Fibroblast of pulmonary artery (primary cell): ENCODE measurements at places on chromosomes 7 and 10.

DNA sequence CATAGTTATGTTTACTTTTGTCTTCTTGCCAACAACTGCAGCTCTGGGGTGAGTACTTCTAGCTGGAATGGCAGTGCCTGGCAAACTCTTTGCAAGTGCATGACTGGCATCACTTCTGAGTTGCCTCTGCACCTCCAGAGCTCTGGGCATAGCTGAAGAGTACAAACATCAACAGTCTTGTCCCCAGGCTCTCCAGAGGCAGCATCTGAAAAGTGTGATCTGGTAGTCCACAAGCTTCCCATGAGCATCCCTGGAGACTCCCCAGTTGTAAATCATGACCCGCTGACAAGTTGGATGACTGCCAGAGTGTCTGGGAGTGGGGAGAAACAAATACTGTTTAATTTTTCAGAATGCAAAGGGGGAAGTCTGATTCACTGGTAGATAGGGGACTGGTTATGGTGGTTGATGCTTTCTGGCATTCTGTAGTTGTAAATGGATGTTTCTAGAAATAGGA, 138.9 kb upstream of the CDK13 start:
- peak; percentile 33 for DNase-seq

DNA sequence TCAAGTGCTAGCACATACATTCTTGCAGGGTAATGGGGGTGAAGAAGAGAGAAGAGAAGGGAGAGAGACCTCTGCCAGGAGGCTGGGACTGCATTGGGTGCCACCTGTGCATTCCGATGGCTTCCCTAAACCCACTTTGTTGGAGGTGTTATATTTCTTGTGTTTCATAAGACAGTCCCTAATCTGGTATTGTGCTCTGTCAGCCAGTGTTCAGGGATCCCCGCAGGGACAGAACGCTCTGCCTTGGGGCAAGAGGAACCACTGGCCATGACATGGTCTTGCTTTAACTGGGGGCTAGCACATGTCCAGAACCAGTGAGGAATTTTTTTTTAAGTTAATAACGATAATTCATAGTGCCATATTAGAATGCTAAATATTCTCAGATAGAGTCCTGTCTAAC, 365.2 kb upstream of the GALNT17 start:
- no peak for DNase-seq

DNA sequence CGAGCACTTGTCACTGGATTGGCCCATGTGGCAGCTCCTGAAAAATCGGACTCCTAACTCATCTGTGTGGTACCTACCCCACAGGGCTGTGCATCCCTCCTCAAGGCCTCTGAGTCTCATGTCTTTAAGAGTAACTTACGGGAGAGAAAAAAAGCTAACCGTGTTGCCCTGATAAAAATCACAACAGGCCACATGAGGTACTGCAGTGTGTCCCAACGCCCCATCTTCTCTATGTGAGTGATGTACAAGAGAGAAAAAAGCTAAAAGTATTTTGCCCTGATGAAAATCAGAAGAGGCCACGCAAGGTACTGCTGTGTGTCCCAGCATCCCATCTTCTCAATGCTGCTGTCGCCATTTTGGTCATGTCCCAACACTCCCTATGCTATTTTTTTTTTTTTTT, 41.2 kb upstream of the ADRB1 start:
- no peak for DNase-seq

GRCh38 chr7:78510580-78511188, 712.1 kb downstream of the PHTF2 start:
- peak; percentile 53 for DNase-seq

- DNase-seq, result no peak
Observed at GRCh38 chr7:111919631-111920179, 286.5 kb downstream of the DOCK4 start.

- DNase-seq, result no peak
Observed at GRCh38 chr10:100911472-100911871, 1.3 kb upstream of the SLF2 start.

- no peak for DNase-seq
Observed at GRCh38 chr7:114295522-114295921, 119.1 kb upstream of the FOXP2 start.

DNA sequence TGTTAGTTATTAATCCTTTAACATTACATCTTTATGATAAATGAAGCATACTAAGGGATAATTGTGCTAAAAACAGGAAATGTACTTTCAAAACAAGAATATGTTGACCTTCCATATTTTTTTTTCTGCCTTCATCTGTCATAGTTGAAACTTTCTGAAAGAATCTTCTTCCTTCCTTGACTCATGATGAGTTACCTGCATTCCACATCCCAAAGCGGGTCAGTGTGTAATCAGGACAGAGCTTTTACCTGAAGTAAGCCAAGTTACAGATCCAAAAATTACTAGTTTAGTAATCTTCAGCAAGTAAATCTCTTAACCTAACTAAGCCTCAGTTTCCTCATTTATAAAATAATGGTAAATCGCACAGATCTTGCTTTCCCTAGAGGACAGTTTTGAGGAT, 13.4 kb upstream of the ARL4A start:
- DNase-seq, result no peak

- peak; percentile 7 for DNase-seq
Observed at GRCh38 chr7:46881507-46882127, 700.3 kb downstream of the TNS3 start.

GRCh38 chr10:71978476-71978875, 14.3 kb downstream of the CHST3 start:
- DNase-seq, result no peak

- DNase-seq, result no peak
Observed at GRCh38 chr7:119320316-119320715, 952.7 kb upstream of the KCND2 start.

- DNase-seq, result no peak
Observed at GRCh38 chr10:33271969-33272583, 62.4 kb downstream of the NRP1 start.

DNA sequence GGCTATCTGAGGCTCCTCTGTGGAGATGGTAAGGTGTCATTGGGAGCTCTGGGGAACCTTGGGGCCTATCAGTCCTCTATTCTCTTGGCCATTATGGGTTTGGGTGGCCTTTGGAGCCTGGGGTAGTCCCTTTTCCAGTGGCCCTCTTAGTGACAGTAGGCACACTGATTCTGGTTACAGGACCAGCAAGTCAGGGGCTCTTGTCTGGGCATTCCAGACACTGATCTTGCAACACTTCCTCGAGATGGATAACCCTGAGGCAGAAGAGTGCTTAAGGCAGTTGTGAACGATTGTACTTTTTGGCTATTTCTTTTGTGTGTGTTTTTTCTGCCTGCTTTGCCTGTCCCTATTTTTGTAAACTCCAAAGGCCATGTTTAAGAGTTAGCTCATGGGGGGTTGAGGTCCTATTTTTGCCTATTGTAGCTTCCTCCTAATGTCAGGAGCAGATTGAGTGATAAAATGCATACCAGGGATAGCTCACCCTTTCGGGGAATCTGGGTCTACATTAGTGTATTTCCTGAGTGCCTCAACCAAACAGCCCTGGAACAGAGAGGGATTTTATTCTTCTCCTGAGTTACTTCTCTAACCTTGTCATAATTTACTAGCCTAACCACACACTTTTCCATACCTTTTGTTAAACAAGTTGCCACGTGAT, 61.2 kb downstream of the PRKAR2B start:
- DNase-seq, result no peak

DNA sequence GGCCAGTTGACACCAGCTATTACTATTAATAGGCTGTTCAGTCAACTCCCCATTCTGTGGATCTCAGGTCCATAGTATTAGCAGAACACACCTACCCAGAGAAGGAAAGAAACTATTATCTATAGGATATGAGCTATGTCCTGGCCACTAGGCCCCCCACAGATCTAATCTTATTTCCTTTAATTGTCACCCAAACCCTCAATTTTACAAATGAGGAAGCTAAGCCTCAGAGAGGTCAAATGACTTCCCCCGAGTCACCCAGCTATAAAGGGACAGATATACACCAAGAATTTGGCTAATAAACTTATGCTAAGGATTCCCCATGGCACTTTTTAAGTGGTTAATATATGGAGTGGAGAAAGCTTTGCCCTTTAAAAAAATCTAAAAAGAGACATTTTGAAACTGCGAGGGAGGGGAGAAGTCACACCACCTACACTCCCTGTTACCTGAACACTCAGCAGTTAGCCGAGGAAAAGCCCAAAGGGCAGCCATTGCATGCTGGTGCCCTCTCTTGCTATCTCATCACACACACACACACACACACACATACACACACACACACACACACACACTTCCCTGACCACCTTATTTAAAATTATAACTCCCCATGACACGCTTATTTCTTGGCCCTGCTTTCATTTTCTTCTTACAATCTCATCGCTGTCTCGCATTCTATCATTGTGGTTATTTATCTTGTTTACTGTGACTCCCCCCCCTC, 157.0 kb upstream of the ADO start:
- no peak for DNase-seq

- no peak for DNase-seq
Observed at GRCh38 chr10:113986316-113986715, 57.4 kb upstream of the ADRB1 start.

DNA sequence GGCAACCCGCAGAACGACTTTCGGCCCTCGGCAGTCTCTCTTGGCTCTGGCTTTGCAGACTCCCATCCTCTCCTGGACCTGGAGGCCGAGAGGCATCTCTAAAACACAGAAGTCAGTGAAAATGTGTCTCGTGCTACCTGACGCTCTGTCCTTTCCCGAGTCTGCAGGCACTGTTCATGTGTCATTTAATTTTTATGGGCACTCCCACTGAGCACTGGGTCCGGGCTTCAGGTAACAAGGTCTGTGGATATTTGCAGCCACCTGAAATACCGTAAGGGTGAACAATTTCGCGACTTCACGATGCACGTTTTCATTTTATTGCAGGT, 96.8 kb downstream of the GLRX3 start:
- no peak for DNase-seq

DNA sequence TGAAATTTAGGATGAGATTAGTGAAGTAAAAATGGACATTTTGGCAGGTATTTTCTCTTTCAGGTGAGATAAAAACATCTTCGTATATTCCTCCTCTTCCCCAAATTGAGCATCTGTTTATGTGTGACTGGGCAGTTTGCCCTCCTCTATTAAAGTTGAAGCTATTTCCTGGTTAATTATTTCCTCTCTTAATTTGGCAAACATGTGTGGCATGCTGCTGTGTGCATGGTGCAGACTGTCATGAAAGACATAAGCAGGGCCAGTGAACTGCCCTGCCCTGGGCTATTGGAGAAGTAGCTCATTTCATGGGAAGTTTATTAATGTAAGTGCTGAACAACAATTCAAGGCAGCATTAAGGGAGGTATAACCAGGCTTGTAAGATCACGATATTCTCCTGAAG, 52.6 kb downstream of the EVX1 start:
- DNase-seq, result no peak

DNA sequence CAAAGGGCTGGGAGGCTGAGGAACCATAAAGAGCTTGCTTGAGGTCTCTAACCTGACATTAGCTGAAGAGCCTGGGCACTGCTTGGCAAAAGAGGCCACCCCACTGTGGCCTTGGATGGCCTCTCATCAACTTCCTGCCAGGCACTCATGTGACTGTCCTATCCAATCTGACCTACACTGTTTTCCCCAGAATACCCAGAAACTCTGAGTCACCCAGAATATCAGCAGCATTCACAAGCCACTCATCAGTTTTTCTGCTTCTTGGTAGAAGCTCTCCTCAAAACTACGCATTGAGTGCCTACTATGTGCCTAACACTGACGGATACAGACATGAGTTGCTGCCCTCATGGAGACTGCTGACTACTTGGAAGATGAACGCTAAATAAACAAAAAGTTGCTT, 4.1 kb upstream of the NT5C2 start:
- DNase-seq, result peak; percentile 76

DNA sequence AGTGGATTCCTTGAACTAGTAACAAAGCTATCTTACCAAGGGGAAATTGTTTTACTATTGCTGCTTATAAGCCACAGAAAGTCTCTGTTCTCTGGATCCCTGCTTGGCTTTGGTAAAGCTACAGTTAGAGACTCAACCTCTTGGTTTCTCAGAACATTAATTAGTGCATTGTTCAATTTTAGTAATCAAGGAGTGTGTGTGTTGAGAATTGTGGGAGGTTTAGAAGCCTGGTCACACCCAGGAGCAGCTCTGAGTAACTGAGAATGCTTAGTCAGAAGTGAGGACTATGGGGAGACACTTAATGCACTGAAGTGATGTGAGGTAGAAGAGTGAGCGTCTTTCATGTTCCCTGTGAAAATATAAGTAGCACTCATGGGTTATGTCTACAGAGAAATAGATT, 8.2 kb upstream of the ACTA2 start:
- no peak for DNase-seq

DNA sequence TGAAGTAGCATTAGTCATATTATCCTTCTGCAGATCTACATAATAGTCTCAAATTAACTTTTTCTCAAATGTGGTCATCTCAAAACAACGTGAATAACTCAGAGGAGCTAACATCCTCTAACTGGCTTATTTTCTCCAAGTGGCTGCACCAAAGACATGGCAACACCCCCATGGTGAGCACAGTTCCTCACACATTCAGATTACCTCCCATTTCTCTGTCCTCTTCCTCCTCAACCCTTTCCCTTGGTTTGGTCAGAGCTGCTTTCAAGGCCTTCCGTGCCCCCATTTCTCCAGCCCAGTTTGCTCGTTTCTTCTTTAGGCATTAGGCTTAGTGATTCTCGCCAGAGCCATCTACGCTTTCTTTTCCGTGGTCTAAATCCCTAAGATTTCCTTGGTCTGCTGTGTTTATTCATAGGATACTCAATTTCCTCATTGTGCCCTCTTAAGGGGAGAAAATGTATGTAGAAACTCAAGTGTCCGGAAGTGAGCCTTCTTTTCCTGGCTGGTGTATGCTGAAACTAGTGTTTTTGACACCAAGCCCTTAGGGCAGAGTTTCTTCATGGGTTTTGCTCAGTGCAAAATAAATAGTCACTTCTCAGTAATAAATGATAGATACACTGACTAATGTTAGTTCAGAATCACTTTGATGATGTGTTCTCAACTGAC, 2.6 kb downstream of the MET start:
- no peak for DNase-seq

GRCh38 chr7:150356265-150356897, 12.2 kb upstream of the REPIN1 start:
- peak; percentile 63 for DNase-seq

DNA sequence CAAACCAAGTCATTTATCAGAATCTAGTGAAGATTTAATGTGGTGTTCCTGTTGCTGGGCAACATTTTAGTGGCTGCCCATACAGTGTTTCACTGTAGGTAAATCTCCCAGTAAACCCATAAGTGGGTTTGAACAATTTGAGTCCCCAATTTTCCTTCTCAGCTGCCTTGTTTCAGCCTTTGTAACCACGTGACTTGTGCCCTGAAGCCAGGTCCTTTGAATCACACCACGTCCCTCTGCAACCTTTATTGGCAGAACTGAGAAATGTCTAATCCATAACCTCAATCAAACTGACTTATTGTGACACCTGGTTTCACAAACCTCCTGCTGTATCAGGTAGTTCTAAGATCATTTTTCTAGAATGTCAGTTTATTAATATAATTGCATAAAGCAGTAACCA, 30.1 kb downstream of the SND1 start:
- DNase-seq, result no peak

DNA sequence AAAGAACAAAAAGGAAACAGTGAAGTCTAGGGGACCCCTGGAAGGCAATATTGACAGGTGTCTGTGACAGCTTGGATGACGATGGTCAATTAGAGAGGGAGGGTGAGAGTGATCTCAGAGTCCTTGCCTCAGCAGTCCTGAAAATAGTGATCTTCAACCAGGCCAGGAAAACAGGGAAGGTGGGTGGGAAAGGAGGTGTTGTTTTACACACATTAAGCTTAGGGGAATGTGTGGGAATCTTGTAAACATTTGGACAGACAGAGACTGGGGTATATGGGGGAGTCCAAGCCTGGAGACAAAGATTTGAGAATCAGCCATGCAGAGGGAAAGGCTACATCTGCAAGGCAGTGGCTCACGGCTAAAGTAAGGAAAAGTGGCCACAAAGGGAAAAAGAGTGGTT, 27.5 kb upstream of the CCNY start:
- DNase-seq, result no peak
